ENCODE measurements at places on chromosomes 4 and X.

DNA sequence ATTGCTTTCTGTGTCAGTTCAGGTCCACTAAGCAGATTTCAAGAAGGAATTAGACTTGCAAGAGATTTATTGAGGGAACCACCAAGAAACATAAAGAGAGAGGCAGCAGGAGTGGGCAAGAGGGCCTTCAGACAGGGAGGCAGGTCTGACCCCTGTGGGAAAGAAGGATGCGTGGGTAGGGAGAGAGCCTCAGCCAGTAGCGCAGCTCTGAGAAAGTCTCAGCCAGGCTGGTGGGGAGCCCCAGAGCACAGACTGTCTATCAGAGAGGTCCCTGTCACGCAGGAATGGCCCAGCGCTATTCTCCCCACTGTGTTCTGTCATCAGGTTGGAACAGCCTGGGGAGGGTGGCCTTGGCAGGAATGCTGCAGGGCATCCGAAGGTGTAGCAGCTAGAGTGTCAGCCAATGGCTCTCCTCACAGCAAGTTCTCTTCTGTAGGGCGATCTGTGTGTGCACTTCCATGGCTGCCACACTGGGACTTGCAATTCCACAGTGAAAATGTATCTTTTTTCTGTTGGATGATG is 48.0 kb downstream of the OTC start:
- DNase-seq, result no peak

DNA sequence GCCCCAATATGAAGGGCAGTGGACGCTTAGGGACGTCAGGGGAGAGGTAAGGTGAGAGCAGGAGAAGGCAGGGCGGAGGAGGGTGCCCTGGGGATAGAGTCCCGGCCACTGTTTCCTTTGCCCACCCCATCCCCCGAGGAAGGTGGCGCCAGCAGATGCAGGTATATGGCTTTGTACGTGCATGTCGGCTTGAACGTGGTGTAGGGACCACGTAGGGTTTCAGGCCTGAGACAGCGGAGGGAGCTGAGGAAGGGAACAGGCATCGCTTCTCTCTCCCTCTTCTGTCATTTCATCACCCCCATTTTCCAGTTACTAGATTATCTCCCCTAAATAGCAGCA is 97.9 kb downstream of the PHKA2 start:
- no peak for DNase-seq

DNA sequence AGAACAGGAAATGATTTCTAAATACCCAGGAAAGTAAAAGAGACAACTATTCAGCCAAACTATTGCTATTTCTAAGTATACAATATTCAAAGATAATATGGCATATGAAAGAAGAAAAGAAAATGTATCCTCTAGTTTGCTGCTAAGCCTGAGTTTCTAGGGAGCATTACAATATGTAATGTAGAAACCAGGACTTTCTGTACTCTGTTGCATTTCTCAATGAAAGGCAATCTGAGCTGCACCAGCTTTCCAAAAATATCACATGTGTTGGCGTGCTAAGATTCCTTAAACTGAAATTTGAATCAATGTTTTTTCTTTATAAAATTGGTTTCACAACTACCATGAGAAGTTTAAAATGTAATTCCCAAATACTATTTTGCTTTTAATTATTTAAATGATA is 129.6 kb downstream of the ANK2 start:
- no peak for DNase-seq

DNA sequence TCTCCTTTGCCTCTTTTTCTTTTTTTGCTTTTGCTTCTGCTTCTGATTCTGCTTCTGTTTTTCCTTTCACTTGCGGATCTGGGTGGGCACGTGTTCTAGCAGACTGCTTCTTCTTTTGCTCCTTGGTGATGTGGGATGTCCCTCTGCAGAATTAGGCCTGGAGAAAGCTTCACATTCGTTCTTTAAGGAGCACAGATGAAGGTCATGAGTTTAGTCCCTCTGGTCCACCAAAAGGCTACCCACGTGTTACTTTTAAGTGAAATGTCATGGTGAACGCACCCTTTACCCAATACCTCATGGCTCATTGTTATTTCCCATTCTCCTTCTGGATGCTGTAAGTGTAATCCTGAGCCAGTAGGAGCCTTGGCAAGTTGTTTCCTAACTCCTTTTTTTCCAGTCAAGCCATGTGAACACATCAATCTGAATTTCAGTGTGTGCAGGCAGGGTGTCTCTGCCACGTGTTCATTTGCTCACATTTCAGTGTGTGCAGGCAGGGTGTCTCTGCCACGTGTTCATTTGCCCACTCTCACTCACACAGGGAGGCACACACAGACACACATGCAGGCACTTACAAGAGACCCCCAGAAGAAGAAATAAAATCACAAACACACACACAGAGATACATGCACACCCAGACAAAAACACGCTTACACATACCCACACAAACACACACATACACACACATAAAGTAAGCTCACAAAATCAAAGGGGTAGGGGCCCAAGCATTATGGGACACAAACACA is 36.9 kb downstream of the NBDY start:
- no peak for DNase-seq

DNA sequence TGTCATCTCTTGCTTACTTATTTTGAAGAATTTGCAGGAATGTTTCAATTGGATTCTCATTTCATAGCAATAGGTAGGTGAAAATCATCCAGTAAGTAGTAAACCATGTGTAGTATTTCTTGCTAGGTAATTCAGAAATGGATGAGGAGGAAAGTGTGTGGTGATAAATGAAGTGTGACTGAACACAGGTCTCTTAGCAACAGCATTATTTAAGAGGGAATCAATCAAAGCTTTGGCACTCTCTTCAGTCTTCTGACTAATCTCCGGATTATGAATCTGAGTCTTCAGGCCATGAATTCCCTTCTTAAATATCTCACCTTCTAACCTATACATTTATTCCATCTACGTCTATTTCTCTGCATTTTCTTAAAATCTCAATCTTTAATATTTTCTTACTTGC is 55.8 kb upstream of the ARHGAP24 start:
- no peak for DNase-seq

DNA sequence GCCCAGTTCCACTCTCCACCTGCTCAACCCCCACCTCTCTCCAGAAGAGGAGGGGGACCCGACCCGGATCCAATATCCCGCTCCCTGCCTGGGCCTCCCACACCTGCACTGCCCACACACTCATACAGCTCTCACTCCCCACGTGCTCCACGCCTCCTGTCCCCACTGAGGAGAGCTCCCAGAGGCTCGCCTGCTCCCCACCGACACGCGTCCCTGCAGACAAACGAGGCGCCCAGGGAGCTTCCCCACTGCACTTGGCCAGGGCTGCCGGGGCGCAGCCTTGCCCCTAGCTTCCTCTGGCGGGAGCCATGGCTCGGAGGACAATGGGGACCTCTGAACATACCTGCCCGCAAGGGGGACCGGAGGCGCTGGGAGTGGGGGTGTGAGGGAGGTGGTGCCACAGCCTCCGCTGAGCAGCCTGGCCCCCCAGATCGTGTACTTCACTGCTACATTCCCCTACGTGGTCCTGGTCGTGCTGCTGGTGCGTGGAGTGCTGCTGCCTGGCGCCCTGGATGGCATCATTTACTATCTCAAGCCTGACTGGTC is 5.0 kb downstream of the SLC6A8 start:
- no peak for DNase-seq

- DNase-seq, result no peak
Measured at GRCh38 chr4:26020881-26021280, 106.9 kb downstream of the SMIM20 start.

- no peak for DNase-seq
Measured at GRCh38 chr4:164484551-164484950, 269.4 kb upstream of the SMIM31 start.

GRCh38 chrX:150569155-150569477 is 695 bp downstream of the MTM1 start:
- no peak for DNase-seq

- no peak for DNase-seq
Measured at GRCh38 chr4:138951764-138952163, 63.8 kb upstream of the NOCT start.

GRCh38 chr4:82525307-82525911 is 36.4 kb downstream of the TMEM150C start:
- no peak for DNase-seq

DNA sequence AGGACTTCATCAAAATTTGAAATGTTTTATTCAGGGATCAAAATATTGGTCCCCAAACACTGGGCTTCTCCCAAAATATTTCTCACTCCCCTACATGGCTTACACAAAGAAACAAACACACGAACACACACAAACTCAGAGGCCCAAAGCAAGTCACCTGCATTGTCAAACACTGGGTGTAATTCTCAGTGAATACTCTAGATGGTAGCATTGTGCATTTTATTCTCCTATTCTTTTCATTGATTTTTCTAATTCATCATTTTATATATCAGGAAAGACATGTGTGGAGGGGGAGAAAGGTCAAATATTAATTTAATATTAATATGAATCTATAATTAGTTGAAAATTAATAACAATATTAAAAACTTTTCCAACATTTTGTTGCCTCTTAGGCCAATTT is 72.3 kb upstream of the TNMD start:
- DNase-seq, result peak; percentile 0

GRCh38 chrX:5388087-5388486 is 840.6 kb downstream of the NLGN4X start:
- no peak for DNase-seq

DNA sequence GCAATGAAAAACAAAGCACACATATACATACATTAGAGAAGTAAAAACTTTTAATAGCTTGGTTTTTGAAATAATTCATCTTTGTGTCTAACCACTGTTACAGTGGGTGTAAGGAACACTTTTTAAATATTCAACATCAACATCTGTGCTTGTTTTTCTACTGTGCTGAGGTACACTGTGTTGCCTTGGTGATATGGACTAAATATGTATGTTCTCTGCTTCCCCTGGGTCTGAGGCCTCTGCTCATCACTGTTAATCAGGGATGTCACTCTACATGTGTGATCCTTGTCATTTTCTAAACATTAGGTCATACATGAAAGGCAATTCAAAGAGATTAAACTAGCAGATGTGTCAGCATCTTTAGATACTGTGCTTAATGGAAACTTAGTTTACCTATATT is 10.9 kb downstream of the MCTS1 start:
- no peak for DNase-seq

GRCh38 chr4:152778656-152779512 is 646 bp downstream of the TIGD4 start:
- no peak for DNase-seq

DNA sequence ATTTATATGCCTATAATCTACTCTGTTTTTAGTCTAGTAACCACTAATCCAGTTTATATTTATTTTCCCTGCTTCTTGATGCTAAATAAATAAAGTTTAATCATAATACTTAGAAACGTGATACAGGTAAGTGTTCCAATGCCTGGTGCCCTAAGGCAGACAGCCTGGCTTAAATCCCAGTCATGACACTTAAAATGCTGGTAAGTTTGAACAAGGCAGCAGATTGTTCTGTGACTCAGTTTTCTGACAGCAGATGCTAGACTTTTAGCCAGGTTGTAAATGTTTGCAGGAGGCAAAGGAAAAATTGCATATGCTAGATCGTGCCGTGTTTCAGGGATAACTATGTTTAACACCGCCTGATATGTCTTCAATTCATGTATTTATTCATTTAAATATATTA is 2661.6 kb downstream of the PCDH7 start:
- DNase-seq, result no peak

- DNase-seq, result no peak
Measured at GRCh38 chr4:56972809-56973208, 4.6 kb downstream of the NOA1 start.

DNA sequence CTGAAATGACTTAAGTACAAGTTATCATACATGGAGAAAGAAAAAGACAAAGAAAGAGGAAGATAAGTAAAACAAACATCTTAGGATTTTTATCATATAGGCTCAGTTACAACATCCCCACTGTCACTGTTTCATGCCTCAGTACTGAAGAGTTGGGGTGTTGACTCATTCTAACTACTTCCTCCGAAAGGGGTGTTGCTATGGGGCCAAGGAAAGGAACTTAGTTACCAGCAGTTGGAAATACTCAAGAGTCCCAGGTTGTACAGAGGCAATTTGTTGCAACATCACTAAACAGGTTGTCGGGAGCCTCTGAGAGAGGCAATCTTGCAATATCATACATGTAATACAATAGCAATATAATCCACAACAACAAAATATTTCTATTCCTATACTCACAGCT is 1264.7 kb downstream of the PCDH7 start:
- DNase-seq, result no peak

DNA sequence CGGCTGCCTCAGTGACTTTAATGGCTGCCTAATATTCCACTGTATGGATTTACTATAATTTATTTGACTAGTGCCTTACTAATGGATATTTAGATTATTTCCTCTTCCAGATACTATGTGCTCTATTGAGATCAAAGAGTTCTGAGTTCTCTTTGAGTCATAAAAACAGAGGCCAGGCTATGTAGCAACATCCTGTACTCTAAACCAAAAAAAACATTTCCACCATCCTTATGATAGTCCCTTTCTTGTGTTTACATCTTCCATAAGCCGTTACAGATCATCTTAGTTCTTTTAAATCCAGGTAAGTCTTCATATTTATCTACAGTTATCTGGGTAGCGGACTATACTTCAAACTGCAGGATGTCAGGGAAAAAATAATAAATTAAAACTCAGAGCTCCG is 56.6 kb upstream of the TMEM184C start:
- no peak for DNase-seq

GRCh38 chr4:19725130-19725529 is 526.6 kb upstream of the SLIT2 start:
- no peak for DNase-seq

DNA sequence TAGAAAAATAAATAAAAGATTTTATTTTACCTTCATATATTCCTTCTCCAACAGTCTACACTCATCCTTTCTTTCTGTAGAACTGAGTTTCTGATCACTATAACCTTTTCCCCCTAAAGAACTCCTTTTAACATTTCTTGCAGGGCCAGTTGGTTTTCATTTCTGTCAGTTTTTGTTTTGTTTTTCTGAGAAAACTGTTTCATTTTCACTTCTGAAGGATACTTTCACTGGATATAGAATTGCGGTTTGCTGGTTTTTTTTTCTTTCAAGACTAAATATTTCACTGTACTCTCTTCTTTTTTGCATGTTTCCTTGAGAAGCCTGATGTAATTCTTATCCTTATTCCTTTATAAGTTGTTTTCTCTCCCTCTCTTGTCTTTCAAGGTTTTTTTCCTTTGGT is 90.4 kb upstream of the EOLA2 start:
- no peak for DNase-seq

- no peak for DNase-seq
Measured at GRCh38 chr4:113012786-113013185, 36.7 kb upstream of the ANK2 start.

DNA sequence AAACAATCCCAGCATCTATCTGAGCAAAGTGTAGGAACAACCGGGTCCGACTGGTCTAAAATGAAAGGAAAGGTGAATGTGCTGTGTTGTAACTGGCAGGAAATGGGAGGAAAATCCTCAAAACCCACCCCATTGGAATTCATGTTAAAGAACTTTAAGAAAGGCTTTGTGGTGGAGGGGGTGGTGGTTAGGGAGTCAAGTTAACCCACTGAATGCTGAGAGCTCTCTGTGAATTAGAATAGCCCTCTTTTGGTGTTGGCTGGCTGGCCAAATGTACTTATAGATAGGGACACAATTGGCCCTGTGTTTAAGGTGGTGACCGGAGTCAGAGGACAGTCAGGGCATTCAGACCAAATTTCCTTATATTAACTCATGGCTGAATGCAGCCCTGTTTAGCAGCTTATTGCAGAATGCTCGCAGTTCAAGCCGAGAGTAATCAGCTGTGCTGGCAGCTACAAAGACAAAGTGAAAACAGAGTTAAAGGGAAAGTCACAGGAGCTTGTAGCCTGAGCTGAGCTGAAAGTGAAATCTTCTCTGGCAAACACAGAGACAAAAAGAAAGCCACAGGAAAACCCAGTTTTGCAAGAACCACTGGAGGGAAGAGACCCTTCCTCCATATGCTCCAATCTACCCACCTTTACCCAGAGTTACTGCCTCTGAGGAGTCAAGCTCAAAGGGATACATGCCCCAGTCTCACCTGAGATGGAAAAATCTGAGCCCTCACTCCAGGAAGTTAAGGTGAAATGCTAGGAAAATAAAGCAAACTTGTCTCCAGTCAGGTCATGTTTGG is 38.5 kb upstream of the UGT2B7 start:
- no peak for DNase-seq
